ENCODE measurements at places on chromosomes 3 and 15. TPM values are rescaled to one million over a fixed set of nuclear protein-coding genes. Genes with fewer than 3 reads are reported as not detected.

DNA sequence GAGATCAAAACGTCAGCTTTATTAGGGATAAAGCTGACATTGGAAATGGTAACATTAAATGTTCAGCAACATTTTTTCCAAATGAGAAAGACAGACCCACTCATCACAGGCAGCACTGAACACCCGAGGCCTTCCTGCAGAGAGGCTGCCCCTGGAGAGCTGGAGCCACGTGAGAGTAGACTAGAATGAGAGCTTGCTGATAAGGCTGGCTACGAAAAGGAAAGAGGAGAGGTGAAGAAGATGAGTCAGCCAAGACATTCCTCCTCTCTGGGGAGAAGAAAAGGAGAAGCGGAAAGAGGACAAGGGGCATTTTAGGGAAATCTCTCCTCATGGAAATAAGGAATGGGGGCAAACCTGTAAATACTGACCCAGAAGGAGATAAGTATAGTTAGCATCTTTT is 7.3 kb downstream of the CYP19A1 start:
- H3K27me3 ChIP-seq = no peaks in the 10 kb centered on the region
- DNase-seq = no peak
- H3K4me1 ChIP-seq = no peaks in the 10 kb centered on the region

DNA sequence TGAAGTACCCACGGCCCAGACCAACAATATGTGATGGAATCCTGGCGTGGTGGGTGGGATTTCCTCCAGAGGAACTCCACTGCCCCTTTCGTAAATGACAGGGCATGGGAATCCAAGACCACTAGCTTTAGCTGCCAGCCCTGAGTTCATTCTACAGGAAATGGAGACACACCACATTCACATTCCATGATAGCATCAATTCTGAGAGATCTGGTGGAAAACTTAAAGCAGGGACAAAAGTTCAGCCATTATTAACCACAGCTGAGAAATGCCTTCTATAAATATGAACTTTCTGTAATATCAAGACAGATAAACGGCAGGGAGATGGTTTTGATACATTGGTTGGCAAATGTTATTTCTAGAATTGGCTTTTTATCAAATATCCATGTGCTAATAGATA is 98.2 kb downstream of the FBN1 start:
- H3K36me3 ChIP-seq = no peaks in the 10 kb centered on the region
- DNase-seq = no peak
- no peak overlapping the region for H3K27ac ChIP-seq
- H3K27me3 ChIP-seq = no peaks in the 10 kb centered on the region

GRCh38 chr15:74438721-74439316 is 5.1 kb upstream of the SEMA7A start:
- no peaks in the 10 kb centered on the region for H3K27me3 ChIP-seq
- no peak overlapping the region for H3K4me3 ChIP-seq
- no peaks in the 10 kb centered on the region for H3K36me3 ChIP-seq

GRCh38 chr3:134464064-134464688 is 21.6 kb downstream of the ANAPC13 start:
- peak overlapping the region; percentile 48 for H3K27ac ChIP-seq
- no peaks in the 10 kb centered on the region for H3K27me3 ChIP-seq
- peak; percentile 33 for DNase-seq
- H3K4me1 ChIP-seq = peaks cover 18% of the 10 kb centered on the region

- H3K4me3 ChIP-seq = no peak overlapping the region
- no peaks in the 10 kb centered on the region for H3K27me3 ChIP-seq
- H3K27ac ChIP-seq = no peak overlapping the region
- no peaks in the 10 kb centered on the region for H3K36me3 ChIP-seq
- no peak for DNase-seq
Measured at GRCh38 chr3:115151921-115152320, 4.8 kb upstream of the ZBTB20 start.

DNA sequence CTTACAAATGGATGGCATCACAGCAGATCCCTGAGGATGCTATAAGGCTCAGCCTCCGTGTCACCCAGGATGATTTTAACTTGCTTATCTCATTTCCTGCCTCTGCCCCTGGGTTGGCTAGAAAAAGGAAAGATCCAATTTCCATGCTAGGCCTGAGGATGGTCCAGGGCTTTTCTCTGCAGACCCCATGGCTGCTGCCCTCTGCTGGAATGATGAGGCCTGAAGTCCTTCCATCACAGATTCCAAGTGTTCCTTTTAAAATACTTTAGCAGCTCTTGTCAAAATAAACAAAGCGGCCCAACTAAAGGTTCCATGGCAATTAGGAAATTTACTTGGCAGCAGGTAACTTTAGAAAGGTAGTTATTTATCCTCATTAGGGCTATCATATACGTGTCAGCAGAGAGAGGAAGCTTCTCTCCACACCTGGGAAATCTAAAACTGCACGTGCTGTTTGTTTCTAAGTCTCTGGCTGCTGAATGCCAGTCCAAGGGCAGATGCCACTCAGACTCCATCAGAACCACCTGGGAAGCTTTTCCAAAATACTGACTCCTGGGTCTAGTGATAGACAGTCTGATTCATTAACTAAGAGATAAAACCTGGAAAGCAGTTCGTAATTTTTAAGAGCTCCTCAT is 401.9 kb upstream of the IL12A start:
- DNase-seq = peak; percentile 16
- H3K27ac ChIP-seq = no peak overlapping the region
- H3K4me1 ChIP-seq = peaks cover 5% of the 10 kb centered on the region

- no peaks in the 10 kb centered on the region for H3K4me1 ChIP-seq
- no peak for DNase-seq
- no peaks in the 10 kb centered on the region for H3K36me3 ChIP-seq
- no peak overlapping the region for H3K27ac ChIP-seq
Measured at GRCh38 chr15:81529481-81529880, 155.5 kb upstream of the TMC3 start.

DNA sequence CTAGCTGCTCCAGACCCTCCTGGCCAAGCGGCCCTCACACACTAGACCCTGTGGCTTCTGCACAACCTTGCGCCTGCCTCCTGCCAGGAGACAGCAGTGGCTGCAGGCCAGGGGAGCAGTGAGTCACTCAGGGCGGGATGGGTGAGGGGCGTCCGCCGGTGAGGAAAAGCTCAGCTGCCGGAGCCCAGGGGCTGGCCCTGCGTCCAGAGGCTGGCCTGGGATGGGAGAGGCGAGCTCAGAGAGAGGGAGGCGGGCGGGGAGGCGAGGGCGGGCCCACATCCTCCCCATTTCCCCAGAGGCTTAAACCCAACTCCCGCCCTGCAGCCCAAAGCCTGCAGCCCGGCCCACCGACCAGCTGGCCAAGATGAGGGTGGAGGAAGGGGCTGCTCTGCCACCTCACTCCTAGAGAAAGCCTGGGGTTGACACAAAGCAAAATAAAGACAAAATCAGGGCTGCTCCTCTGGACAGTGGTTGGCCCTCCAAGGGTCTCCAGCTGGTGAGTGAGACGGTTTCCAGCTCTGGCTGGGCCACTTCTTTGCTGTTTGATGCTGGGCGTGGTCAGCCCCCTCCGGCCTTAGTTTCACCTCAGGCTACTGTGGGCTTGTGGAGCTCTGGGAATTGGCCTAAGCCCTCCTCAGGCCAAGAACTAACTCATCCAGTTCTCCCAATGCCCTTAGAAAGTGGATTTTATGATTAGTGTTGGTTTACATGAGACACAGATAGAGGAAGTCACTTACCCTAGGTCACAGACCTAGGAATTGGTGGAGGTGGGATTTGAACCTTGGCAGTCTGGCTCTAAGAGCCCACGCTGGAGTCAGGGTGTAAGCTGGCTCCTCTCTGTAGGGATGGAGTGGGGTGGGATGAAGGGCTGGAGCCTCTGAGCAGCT is 50.6 kb downstream of the IQSEC1 start:
- no peaks in the 10 kb centered on the region for H3K27me3 ChIP-seq
- H3K4me1 ChIP-seq = peaks cover 47% of the 10 kb centered on the region
- H3K4me3 ChIP-seq = no peak overlapping the region
- no peak overlapping the region for H3K27ac ChIP-seq

- no peak for DNase-seq
- H3K4me3 ChIP-seq = no peak overlapping the region
- no peaks in the 10 kb centered on the region for H3K27me3 ChIP-seq
- no peaks in the 10 kb centered on the region for H3K36me3 ChIP-seq
Measured at GRCh38 chr3:173567997-173568396, 170.5 kb downstream of the NLGN1 start.

DNA sequence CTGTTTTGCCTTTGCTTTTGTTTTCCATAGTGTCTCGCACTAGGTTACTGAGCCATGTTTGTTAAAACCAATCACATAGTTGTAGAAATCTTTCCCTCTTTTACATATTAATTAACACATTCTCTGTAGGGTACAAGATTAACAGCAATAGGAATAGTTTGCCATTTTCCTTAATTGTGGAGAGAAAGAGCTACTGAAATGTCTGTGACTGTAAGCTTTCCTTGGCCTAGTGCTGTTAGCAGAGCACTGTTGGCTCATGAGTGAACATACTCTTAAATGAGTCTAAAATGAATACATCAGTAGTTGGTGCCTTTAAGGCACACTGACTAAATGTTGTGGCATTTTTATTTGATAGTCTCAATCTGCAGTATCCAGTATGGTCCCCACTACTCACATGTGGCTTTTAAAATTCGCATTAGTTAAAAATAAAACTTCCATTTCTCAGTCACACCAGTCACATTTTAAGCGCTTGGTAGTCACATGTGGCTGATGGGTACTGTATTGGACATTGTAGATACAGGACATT is 28.2 kb downstream of the CHD2 start:
- H3K27ac ChIP-seq = peak overlapping the region; percentile 79
- H3K4me1 ChIP-seq = peaks cover 40% of the 10 kb centered on the region
- H3K36me3 ChIP-seq = peaks cover 51% of the 10 kb centered on the region
- DNase-seq = no peak
- H3K4me3 ChIP-seq = no peak overlapping the region

- no peak overlapping the region for H3K27ac ChIP-seq
- H3K4me3 ChIP-seq = no peak overlapping the region
- no peaks in the 10 kb centered on the region for H3K27me3 ChIP-seq
- H3K4me1 ChIP-seq = peaks cover 5% of the 10 kb centered on the region
- H3K36me3 ChIP-seq = no peaks in the 10 kb centered on the region
Measured at GRCh38 chr15:58213587-58214338, 75.6 kb downstream of the AQP9 start.

- H3K4me3 ChIP-seq = no peak overlapping the region
- H3K27me3 ChIP-seq = no peaks in the 10 kb centered on the region
- no peak for DNase-seq
- peaks cover 10% of the 10 kb centered on the region for H3K4me1 ChIP-seq
- H3K36me3 ChIP-seq = no peaks in the 10 kb centered on the region
Measured at GRCh38 chr15:49962044-49962602, 156.9 kb downstream of the ATP8B4 start.

DNA sequence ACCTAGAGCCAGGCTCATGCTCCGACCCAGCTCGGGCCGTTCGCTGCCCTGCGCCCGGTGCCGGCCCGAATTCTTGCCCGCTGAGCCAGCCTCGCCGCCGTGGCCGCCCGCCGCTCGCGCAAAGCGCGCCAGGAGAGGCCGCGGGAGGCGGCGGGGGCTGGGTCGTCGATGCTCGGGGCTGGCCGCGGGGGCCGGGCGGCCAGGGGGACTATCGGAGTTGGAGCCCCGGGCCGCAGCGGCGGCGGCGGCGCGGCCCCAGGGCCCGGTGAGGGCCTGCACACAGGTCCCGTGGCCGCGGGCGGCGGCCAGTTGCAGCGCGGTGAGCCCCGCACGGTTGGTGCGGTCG is 1.1 kb downstream of the ANKRD63 start:
- H3K27me3 ChIP-seq = peaks cover 15% of the 10 kb centered on the region
- H3K4me3 ChIP-seq = no peak overlapping the region
- peaks cover 21% of the 10 kb centered on the region for H3K4me1 ChIP-seq
- no peaks in the 10 kb centered on the region for H3K36me3 ChIP-seq
- H3K27ac ChIP-seq = no peak overlapping the region

DNA sequence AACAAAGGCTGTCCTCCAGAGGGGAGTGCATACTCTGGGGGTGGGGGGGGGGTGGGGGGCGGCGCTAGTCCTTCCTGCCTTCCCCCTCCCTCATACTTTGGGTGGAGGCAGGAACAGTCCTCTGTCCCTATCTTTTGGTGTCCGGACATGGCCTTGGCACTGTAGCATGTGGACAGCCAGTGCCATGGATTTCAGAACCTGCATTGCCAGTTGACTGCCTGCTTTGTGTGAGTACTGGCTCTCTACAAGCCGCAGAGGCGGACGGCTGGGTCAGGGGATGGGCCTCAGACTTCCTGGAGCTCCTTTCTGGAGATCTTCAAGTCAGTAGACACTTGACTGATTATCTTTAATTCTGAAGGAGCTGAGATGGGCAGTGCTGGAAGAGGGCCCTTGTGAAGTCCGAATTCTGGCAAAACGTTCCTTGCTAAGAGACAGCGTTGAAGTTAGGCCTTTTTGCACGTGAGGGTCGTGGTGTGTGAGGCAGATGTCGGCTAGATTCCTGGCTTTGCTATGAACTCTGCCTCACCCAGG is 2.5 kb downstream of the CLDN11 start:
- no peaks in the 10 kb centered on the region for H3K27me3 ChIP-seq
- no peak overlapping the region for H3K27ac ChIP-seq

DNA sequence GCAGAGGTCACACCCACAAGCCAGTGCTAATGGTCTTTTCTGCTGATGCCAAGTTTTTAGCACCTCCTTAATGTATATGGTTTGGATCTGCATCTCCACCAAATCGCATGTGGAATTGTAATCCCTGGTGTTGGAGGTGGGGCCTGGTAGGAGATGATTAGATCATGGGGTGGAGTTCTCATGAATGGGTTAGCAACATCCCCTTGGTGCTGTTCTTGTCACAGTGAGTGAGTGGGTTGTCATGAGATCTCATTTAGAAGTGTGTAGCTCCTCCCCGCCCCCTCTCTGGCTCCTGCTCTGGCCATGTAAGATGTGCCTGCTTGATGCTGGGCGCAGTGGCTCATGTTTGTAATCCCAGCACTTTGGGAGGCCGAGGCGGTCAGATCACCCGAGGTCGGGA is 37.3 kb upstream of the KLHL6 start:
- no peaks in the 10 kb centered on the region for H3K27me3 ChIP-seq
- DNase-seq = no peak

- DNase-seq = no peak
- no peaks in the 10 kb centered on the region for H3K36me3 ChIP-seq
- H3K27ac ChIP-seq = no peak overlapping the region
Measured at GRCh38 chr15:63481105-63481810, 23.1 kb upstream of the USP3 start.

GRCh38 chr3:16258177-16258576 is 6.6 kb downstream of the DPH3 start:
- H3K4me3 ChIP-seq = no peak overlapping the region
- peaks cover 16% of the 10 kb centered on the region for H3K36me3 ChIP-seq
- H3K4me1 ChIP-seq = peaks cover 2% of the 10 kb centered on the region
- no peak overlapping the region for H3K27ac ChIP-seq
- no peak for DNase-seq

DNA sequence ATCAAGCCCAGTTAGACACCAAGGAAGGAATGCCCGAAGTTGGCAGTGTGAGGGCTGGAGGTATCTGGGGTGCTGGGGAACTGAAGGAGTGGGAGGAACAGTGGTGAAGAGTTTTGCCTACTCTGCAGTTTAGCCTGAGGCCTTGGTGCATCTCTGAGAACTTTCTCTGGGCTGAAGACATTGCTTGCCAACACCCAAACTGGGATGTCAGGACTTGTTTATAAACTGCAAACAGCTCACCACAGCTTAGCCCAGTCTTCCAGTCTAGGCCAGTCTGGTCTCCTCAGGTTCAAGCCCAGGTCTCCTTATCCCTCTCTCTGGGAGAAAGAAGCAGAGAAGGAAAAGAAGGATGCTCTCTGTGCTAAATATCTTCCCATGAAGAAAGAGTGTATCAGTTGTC is 68.0 kb upstream of the BOC start:
- no peaks in the 10 kb centered on the region for H3K36me3 ChIP-seq
- no peaks in the 10 kb centered on the region for H3K4me1 ChIP-seq
- H3K27ac ChIP-seq = no peak overlapping the region
- no peak overlapping the region for H3K4me3 ChIP-seq
- no peaks in the 10 kb centered on the region for H3K27me3 ChIP-seq
- no peak for DNase-seq

The MBD4 gene
- 35.2 TPM for total RNA-seq

The C3orf20 gene
- total RNA-seq = 0.29 TPM

The DNAJA4 gene
- total RNA-seq = 21.9 TPM

The PLXNB1 gene
- total RNA-seq = 126 TPM

The CELSR3 gene
- 1.1 TPM for total RNA-seq

The MAGI1 gene
- total RNA-seq = 94.3 TPM
